ENCODE measurements at places on chromosomes 6 and 20. TPM values are rescaled to one million over a fixed set of nuclear protein-coding genes. Genes with fewer than 3 reads are reported as not detected.

GRCh38 chr20:33947709-33948295 is 45.9 kb upstream of the RALY start:
- no peak overlapping the region for H3K27ac ChIP-seq
- no peak overlapping the region for H3K4me3 ChIP-seq
- H3K4me1 ChIP-seq, result peaks cover 15% of the 10 kb centered on the region
- DNase-seq, result peak; percentile 51
- H3K27me3 ChIP-seq, result peaks cover 17% of the 10 kb centered on the region
- peaks cover 21% of the 10 kb centered on the region for H3K36me3 ChIP-seq

- H3K27me3 ChIP-seq, result peaks cover 1% of the 10 kb centered on the region
- H3K4me3 ChIP-seq, result peak overlapping the region; percentile 72
- peak; percentile 56 for DNase-seq
- no peaks in the 10 kb centered on the region for H3K36me3 ChIP-seq
- peaks cover 46% of the 10 kb centered on the region for H3K4me1 ChIP-seq
Observed at GRCh38 chr6:153092082-153093013, 38.7 kb downstream of the RGS17 start.

The FAXC gene
- 1.8 TPM for total RNA-seq

- peaks cover 3% of the 10 kb centered on the region for H3K27me3 ChIP-seq
- no peaks in the 10 kb centered on the region for H3K36me3 ChIP-seq
- H3K4me3 ChIP-seq, result no peak overlapping the region
- no peaks in the 10 kb centered on the region for H3K4me1 ChIP-seq
Observed at GRCh38 chr6:13175759-13176158, 152.6 kb downstream of the TBC1D7 start.

GRCh38 chr6:165886169-165886568 is 223.1 kb upstream of the PDE10A start:
- H3K27me3 ChIP-seq, result peaks cover 1% of the 10 kb centered on the region
- H3K27ac ChIP-seq, result no peak overlapping the region
- no peak overlapping the region for H3K4me3 ChIP-seq
- peaks cover 5% of the 10 kb centered on the region for H3K36me3 ChIP-seq
- no peaks in the 10 kb centered on the region for H3K4me1 ChIP-seq

DNA sequence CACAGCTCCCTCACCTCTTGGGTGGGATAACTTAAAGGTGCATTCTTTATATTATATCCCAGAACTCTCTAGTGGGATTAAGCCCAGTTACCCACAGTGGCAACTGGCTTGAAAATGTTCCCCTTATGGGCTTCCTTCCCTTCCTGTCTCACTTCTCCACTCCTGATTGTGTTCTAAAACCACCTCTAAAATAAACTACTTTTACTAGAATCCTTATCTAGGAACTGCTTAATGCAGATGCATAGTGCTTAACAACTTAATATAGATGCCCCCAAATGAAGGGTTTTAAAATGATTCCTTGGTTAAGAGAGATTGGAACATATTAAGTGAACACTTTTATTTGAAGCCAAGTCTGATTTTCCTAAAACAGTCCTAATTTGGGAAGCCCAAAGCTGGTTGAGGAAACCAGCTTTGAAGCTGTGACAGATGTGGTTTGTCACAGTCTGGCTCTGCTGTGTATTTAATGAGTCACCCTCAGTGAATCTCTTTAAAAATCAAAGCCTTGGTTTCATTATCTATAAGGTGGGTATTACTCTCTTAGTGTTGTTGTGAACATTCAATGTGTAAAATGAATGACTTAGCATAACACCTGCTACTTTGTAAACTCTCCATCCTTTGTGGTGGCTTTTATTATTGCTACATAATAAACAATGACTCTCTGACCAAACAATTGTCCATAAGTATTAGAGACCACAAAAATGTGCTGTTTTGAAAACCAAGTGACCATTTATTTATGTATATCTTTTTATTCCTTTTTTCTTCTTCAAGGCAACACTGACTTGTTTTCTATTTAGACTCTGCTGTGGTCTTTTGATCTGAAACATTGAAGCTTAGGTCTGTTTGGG is 24.4 kb downstream of the PLCB1 start:
- no peaks in the 10 kb centered on the region for H3K27me3 ChIP-seq
- peak overlapping the region; percentile 13 for H3K4me3 ChIP-seq
- H3K36me3 ChIP-seq, result peaks cover 23% of the 10 kb centered on the region
- peak overlapping the region; percentile 63 for H3K27ac ChIP-seq

GRCh38 chr6:3724451-3725144 is 26.9 kb downstream of the PXDC1 start:
- DNase-seq, result peak; percentile 17
- peaks cover 62% of the 10 kb centered on the region for H3K36me3 ChIP-seq
- 0 out of 2 replicates have a peak overlapping the region, but pooled peaks have one; percentile 26 for H3K4me3 ChIP-seq
- peaks cover 17% of the 10 kb centered on the region for H3K27me3 ChIP-seq
- H3K4me1 ChIP-seq, result peaks cover 56% of the 10 kb centered on the region

- H3K4me1 ChIP-seq, result peaks cover 10% of the 10 kb centered on the region
- H3K4me3 ChIP-seq, result no peak overlapping the region
- peak overlapping the region; percentile 63 for H3K27ac ChIP-seq
- H3K36me3 ChIP-seq, result no peaks in the 10 kb centered on the region
Observed at GRCh38 chr6:36820700-36821580, 18.3 kb downstream of the CPNE5 start.

DNA sequence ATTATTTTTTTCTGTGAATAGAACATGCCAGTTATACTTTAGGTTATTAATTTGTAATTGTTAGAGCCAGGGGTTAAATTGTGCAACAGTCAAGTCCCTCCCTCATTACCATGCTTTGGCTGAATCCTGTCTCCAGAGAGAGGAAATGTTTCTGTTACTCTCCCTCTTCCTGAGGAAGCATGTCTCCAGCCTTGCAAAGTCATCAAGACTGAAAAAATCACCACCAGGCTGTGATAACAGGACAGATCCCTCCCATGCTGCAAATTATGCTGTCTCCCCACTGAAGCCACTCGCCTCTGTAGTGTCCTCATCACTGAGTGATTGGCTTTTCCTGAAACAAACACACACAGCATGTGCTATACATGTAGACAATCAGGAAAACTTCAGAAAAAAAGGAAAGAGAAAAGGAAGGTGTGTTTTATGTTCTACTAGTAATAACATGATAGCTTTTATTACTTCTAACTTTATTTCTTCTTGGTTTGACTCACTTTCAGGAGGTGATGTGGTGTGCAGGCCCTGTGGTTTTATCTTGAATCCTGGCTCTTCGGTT is 290.0 kb upstream of the JAG1 start:
- no peaks in the 10 kb centered on the region for H3K36me3 ChIP-seq
- no peak overlapping the region for H3K4me3 ChIP-seq
- no peak for DNase-seq

DNA sequence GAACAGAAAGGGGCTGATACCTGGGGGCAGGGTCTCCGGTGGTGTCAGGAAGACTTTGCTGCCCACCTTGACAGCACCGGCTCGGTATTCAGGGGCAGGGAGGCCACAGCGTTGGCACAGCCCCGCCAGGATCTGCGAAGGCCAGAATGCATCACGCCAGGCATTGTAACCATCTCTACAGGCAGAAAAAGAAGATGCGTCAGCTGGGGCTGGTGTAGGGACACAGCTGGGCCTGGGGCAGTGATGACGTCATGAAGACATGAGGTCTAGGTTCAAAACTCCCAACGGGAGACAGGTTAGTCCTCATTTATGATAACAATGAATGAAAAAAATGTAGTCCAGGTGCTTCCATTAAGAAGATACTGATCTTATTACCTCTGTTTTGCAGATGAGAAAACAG is 22.0 kb downstream of the ERGIC3 start:
- no peak overlapping the region for H3K4me3 ChIP-seq
- peaks cover 6% of the 10 kb centered on the region for H3K27me3 ChIP-seq
- no peak for DNase-seq
- no peak overlapping the region for H3K27ac ChIP-seq
- peaks cover under 1% of the 10 kb centered on the region for H3K36me3 ChIP-seq
- peaks cover 6% of the 10 kb centered on the region for H3K4me1 ChIP-seq

- peaks cover 4% of the 10 kb centered on the region for H3K4me1 ChIP-seq
- no peak for DNase-seq
- no peak overlapping the region for H3K4me3 ChIP-seq
- no peaks in the 10 kb centered on the region for H3K36me3 ChIP-seq
- H3K27ac ChIP-seq, result no peak overlapping the region
- H3K27me3 ChIP-seq, result peaks cover 5% of the 10 kb centered on the region
Observed at GRCh38 chr6:55877283-55877682, 1.9 kb upstream of the BMP5 start.

The GMPR gene
- 8.3 TPM for total RNA-seq

The DZANK1 gene
- total RNA-seq, result 1.8 TPM

DNA sequence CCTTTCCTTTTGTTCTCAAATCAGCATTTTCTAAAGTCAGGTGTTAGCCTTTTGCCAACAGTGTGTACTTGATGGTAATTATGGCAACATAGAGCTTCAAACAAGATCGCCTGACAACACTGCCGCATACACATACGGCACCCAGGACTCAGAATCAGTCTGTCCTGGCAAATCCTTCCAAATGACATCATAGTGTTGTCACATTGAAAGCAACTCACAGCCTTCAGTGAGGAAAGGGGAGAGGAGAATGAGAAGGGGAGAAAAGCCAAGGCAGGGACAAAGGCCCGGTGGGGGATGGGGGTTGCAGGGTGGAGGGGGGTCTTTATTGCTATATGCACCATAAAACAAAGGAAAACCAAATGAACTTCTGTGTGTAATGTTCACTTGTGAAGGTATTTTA is 65.7 kb upstream of the PTGIS start:
- H3K27ac ChIP-seq, result no peak overlapping the region
- H3K36me3 ChIP-seq, result peaks cover 22% of the 10 kb centered on the region
- H3K27me3 ChIP-seq, result no peaks in the 10 kb centered on the region
- H3K4me1 ChIP-seq, result no peaks in the 10 kb centered on the region
- no peak for DNase-seq

DNA sequence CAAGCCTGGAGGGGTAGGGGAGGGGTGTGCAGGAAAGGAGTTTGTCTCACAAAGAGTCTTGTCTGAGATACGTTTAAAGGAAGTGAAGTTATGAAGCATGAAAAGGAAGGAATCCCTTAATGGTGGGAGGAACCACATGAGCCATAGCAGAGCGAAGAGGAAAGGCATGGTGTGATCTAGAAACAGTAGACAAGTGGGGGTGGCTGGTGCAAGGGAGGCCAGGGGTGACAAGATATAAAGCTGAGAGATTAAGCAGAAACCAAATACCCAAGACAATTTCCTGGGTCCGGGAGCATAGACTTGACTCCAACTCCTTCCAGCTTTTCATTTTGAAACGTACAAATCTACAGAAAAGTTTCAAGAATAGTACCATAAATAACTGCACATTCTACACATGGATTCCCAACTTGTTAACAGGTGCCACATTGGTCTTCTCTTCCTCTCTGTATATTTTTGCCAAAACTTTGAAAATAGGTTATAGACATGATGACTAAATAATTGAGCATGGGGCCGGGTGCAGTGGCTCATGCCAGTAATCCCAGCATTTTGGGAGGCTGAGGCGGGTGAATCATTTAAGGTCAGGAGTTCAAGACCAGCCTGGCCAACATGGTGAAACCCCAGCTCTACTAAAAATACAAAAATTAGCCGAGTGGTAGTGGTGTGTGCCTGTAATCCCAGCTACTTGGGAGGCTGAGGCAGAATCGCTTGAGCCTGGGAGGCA is 211.6 kb downstream of the SLC24A3 start:
- H3K4me3 ChIP-seq, result no peak overlapping the region
- no peaks in the 10 kb centered on the region for H3K4me1 ChIP-seq
- peaks cover 6% of the 10 kb centered on the region for H3K27me3 ChIP-seq
- H3K27ac ChIP-seq, result no peak overlapping the region
- no peaks in the 10 kb centered on the region for H3K36me3 ChIP-seq

The PAK5 gene
- total RNA-seq, result not detected

The ZNF318 gene
- total RNA-seq, result 11.4 TPM

- peaks cover 68% of the 10 kb centered on the region for H3K27me3 ChIP-seq
- no peak overlapping the region for H3K4me3 ChIP-seq
- H3K27ac ChIP-seq, result no peak overlapping the region
- peaks cover 5% of the 10 kb centered on the region for H3K4me1 ChIP-seq
- peaks cover 4% of the 10 kb centered on the region for H3K36me3 ChIP-seq
Observed at GRCh38 chr20:32018269-32019155, 8.3 kb downstream of the CCM2L start.

- peaks cover 81% of the 10 kb centered on the region for H3K4me1 ChIP-seq
- no peak overlapping the region for H3K4me3 ChIP-seq
- H3K27ac ChIP-seq, result peak overlapping the region; percentile 70
Observed at GRCh38 chr20:35314816-35315631, 22.8 kb upstream of the FAM83C start.

DNA sequence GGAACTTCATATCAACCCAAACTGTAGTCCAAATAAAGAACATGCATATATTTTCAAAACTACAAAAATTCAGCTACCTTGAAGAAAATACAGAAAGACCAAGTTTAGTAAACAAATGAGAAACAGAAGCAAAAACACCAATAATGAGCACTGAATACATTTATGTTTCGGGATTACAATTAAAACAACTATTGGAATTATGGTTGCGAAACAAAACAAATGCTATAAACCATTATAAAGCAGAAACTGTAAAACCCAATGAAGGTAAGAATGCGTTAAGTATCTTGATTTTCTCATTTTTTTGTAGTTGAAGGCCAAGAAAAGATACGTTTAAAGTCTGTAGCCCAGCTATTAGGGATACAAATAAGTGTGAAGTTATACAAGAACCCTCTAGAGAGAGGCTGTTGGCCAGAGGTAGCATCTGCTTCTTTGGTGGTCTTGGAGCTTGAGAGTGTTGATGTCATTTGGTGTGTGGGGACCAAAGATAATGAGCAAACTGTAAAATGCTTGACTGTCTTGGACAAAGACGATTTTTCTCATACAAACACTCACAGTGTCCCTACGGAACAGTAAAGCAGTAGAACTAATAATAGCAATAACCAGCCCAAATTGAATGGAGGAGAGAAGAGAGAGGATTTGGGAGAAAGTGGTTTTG is 111.5 kb downstream of the PRND start:
- no peak overlapping the region for H3K27ac ChIP-seq
- DNase-seq, result no peak
- H3K27me3 ChIP-seq, result peaks cover 41% of the 10 kb centered on the region
- no peak overlapping the region for H3K4me3 ChIP-seq
- H3K4me1 ChIP-seq, result no peaks in the 10 kb centered on the region

The GRIK2 gene
- total RNA-seq, result 25.9 TPM

DNA sequence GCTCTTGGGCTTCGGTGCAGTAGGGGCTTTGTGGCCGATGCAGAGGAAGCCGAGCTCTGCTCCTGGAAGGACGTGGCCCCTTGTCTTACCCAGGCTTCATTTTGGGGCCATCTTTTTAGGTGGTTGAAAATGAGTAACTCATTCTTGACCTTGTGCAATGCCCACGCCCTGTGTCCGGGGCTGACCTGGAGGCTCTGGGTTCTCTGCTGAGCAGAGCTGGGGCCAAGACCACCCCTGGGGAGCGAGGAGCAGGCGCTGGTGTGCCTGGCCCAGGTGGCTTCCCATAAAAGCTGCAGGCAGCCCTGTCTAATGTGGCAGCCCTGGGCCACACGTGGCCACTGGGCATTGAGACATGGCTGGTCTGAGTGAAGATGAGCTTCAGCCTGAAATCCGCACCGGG is 25.7 kb downstream of the NTSR1 start:
- no peak overlapping the region for H3K4me3 ChIP-seq
- DNase-seq, result no peak
- H3K4me1 ChIP-seq, result peaks cover 37% of the 10 kb centered on the region
- peaks cover 13% of the 10 kb centered on the region for H3K36me3 ChIP-seq

The CNR1 gene
- not detected for total RNA-seq

GRCh38 chr6:161215193-161215592 is 58.7 kb downstream of the AGPAT4 start:
- H3K27me3 ChIP-seq, result no peaks in the 10 kb centered on the region
- H3K36me3 ChIP-seq, result peaks cover 38% of the 10 kb centered on the region

The BMP6 gene
- total RNA-seq, result 0.47 TPM

Data from HFFc6 (cell line).